Thyroid gland (tissue), 4 donors: ENCODE measurements at places on chromosomes 12 and 14. TPM values are rescaled to one million over a fixed set of nuclear protein-coding genes. Genes with fewer than 3 reads are reported as not detected.

DNA sequence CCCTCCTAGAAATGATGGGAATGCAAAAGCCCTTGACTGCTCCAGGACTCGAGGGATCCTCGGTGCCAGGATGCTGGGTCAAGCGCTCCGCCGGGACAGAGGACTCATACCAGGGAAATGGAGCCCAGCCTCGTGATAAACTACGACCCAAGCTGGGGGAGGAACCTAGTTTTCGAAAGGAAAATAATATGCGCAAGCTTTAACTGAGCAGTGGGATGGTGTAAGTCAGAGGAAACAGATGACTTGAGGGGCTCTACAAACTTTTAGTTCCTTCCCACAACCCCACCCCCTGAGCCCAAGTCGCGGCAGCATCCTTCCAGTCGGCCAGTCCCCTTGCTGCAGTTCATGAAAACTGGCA is 654 bp upstream of the SUPT16H start:
- no peaks in the 10 kb centered on the region for H3K27me3 ChIP-seq
- peaks cover 17% of the 10 kb centered on the region for H3K4me1 ChIP-seq
- no peak for DNase-seq

GRCh38 chr12:45050751-45051571 is at the start of gene DBX2:
Gene DBX2 (minus strand): TSS chr12:45051099. CDS start chr12:45050927, 172 bp downstream.
- no peaks in the 10 kb centered on the region for H3K36me3 ChIP-seq
- DNase-seq: no peak
- H3K4me3 ChIP-seq: no peak within 1 kb of the TSS
- H3K27me3 ChIP-seq: peaks cover 4% of the 10 kb centered on the region
- peaks cover 8% of the 10 kb centered on the region for H3K4me1 ChIP-seq

- no peak for DNase-seq
- no peaks in the 10 kb centered on the region for H3K4me1 ChIP-seq
- H3K27ac ChIP-seq: no peak overlapping the region
- no peak overlapping the region for H3K4me3 ChIP-seq
These were observed 878.1 kb downstream of the DIO2 start for GRCh38 chr14:79333198-79333546.

GRCh38 chr14:72796935-72797334 is 97.0 kb downstream of the DPF3 start:
- no peaks in the 10 kb centered on the region for H3K36me3 ChIP-seq
- no peak for DNase-seq
- no peaks in the 10 kb centered on the region for H3K27me3 ChIP-seq

The LIN52 gene
- total RNA-seq: 12.7 TPM

DNA sequence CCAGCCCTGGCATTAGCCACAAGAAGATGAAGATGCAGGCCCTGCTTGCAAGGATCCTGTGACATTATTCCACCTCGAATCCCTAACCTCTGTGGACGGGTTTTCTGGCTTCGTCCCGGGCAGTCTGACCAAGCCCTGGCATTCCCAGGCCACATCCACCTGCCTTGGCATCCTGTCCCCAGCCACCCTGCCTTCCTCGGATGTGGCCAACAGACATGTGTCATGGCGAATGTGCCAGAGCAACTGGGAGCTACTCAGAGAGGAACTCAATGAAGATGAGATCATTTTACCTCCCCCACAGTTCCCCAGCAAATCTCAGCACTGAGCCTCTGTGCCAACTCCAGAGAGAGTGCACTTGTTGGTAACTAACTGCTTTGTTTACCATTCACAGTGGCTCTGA is 33.5 kb upstream of the KCNA5 start:
- no peak overlapping the region for H3K27ac ChIP-seq
- no peak for DNase-seq
- H3K27me3 ChIP-seq: no peaks in the 10 kb centered on the region
- no peaks in the 10 kb centered on the region for H3K4me1 ChIP-seq

GRCh38 chr12:27970401-27971120 is 2.0 kb downstream of the PTHLH start:
- H3K4me1 ChIP-seq: peaks cover 17% of the 10 kb centered on the region
- no peak overlapping the region for H3K27ac ChIP-seq
- peak; percentile 15 for DNase-seq
- H3K36me3 ChIP-seq: no peaks in the 10 kb centered on the region
- H3K4me3 ChIP-seq: peak overlapping the region; percentile 18

The LUM gene
- 188 TPM for total RNA-seq

DNA sequence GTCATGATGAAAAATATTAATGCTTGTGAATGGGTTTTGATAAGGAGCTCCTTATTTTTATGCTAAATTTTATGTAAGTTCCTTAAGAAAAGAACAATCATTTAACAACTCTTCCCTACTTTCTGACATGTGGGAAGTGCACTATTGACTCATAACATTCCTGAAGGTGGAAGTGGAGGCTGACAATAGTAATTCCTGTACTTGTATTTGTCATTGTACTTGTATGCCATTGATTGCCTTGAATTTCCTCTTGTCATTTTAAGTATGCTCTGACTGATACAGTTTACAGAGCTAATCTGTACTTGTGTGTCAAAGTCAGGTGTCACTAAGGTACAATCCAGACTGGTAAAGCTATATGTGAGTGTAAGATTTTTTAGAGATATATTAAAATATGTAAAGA is 440.0 kb downstream of the SLC16A7 start:
- H3K4me1 ChIP-seq: no peaks in the 10 kb centered on the region
- no peak for DNase-seq
- H3K4me3 ChIP-seq: no peak overlapping the region
- H3K27me3 ChIP-seq: no peaks in the 10 kb centered on the region
- H3K36me3 ChIP-seq: no peaks in the 10 kb centered on the region

The ADAMTS20 gene
- total RNA-seq: not detected

The RNASE7 gene
- total RNA-seq: not detected

The PLEK2 gene
- 51.0 TPM for total RNA-seq

DNA sequence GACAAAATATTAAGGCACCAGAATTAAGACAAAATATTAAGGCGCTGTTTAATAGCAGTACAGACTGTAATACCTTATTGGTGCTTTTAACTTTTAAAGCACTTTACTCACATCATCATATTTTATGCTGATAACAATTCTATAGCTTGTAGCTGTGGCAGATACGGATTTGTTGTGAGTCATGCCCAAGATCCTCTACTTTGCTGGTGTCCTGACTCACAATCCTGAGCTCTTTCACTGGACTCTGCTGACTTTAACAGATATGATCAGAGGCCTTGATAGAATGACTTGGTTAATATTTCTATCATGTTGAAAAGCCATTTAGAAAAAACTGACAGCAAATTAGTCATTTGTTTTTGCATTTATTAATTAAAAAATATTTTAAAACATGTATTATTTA is 99.0 kb upstream of the PKP2 start:
- no peak for DNase-seq
- no peaks in the 10 kb centered on the region for H3K4me1 ChIP-seq
- H3K27ac ChIP-seq: no peak overlapping the region
- H3K36me3 ChIP-seq: no peaks in the 10 kb centered on the region

DNA sequence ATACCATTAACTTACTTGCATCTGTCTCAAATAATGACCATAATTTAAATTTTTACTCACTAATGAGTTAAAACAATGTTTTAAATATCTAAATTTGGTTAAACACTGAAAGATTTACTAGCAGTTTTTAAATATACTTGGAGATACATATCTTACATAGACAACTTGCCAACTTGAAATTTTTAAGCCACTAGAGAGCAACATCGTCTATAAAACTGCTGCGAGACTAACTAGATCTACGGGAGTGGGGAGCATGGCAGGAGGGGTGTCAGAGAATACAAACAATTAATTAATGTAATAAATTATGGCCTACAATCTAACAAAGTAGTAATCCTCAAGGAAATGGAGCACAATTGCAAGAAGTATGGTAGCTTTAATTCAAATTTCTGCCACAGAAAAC is 120.4 kb downstream of the LRRIQ1 start:
- H3K27me3 ChIP-seq: no peaks in the 10 kb centered on the region
- H3K4me1 ChIP-seq: no peaks in the 10 kb centered on the region
- H3K27ac ChIP-seq: no peak overlapping the region
- no peak overlapping the region for H3K4me3 ChIP-seq

GRCh38 chr14:51855234-51855633 is 5.2 kb upstream of the GNG2 start:
- H3K4me1 ChIP-seq: peaks cover 9% of the 10 kb centered on the region
- no peak overlapping the region for H3K27ac ChIP-seq
- H3K27me3 ChIP-seq: no peaks in the 10 kb centered on the region
- H3K36me3 ChIP-seq: no peaks in the 10 kb centered on the region

The RGS6 gene
- 11.9 TPM for total RNA-seq

DNA sequence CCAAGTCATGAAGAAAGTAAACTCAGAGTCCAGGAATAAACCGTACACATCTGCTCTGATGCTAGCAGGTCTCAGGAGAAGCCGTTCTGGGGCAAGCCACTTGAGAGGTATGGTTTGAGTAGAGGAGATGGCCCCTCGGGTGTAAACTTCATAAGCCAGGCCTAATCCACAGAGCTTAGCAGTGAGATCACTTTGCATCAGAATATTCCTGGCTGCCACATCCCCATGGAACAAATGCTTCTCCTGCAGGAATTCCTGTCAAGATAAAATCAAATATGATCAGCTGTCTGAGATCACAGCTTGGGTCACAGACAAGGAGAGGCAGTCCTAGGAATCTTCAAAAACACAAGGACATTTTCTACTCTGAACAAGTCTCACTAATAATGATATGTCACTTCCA is 11.2 kb upstream of the MAGOHB start:
- H3K4me1 ChIP-seq: no peaks in the 10 kb centered on the region
- no peak overlapping the region for H3K4me3 ChIP-seq
- H3K27ac ChIP-seq: no peak overlapping the region
- H3K27me3 ChIP-seq: no peaks in the 10 kb centered on the region

The KRT75 gene
- total RNA-seq: not detected

DNA sequence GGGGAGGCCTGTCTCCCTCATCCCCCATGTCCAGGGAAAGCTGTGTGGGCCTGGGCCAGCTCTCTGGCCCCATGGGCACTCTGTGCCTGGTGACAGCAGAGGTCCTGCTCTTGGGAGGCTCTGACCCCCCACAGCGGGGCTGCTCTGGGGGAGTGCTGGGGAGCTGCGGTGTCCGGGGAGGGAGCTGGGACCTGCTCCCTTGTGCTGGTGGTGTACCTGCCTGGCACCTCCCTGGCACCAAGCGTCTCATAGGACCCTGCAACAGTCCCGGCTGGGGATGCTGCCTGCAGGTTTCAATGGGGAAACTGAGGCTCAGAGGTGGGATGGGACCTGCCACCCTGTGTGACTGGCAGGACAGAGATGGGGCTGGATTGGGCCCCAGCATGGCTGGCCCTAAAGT is 111.3 kb downstream of the KIF26A start:
- H3K36me3 ChIP-seq: no peaks in the 10 kb centered on the region
- no peak for DNase-seq
- H3K27ac ChIP-seq: no peak overlapping the region
- H3K4me3 ChIP-seq: no peak overlapping the region
- H3K4me1 ChIP-seq: no peaks in the 10 kb centered on the region
- H3K27me3 ChIP-seq: no peaks in the 10 kb centered on the region

GRCh38 chr14:81311778-81312177 is 88.3 kb downstream of the STON2 start:
- H3K27me3 ChIP-seq: no peaks in the 10 kb centered on the region
- no peak for DNase-seq

DNA sequence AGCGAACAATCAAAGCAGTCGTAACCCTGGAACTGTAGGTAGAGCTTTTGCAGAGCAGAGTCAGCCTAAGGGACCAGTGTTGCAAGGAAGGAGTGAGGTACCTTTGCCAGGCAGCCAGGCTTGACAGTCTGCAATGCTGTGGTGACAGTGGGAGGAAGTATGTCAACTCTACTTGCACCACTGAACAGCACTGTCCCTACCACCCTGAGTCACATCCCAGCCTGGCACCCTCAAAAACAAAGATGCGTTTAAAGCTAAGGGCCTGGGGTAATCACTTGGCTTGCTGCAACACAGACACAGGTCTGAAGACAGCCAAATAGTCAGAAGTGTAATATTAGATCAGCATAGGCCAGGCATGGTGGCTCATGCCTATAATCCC is 141.9 kb downstream of the DPF3 start:
- no peak for DNase-seq
- H3K4me1 ChIP-seq: no peaks in the 10 kb centered on the region
- no peaks in the 10 kb centered on the region for H3K27me3 ChIP-seq
- H3K36me3 ChIP-seq: no peaks in the 10 kb centered on the region
- H3K4me3 ChIP-seq: no peak overlapping the region
- H3K27ac ChIP-seq: no peak overlapping the region

The DNAJC22 gene
- 19.5 TPM for total RNA-seq

- H3K27ac ChIP-seq: no peak overlapping the region
- H3K36me3 ChIP-seq: no peaks in the 10 kb centered on the region
- no peak overlapping the region for H3K4me3 ChIP-seq
- DNase-seq: no peak
These were observed 138.4 kb upstream of the G2E3 start for GRCh38 chr14:30420515-30420914.

GRCh38 chr14:101361451-101362433 is 199.6 kb upstream of the DIO3 start:
- no peak overlapping the region for H3K27ac ChIP-seq
- no peak overlapping the region for H3K4me3 ChIP-seq
- no peaks in the 10 kb centered on the region for H3K4me1 ChIP-seq
- DNase-seq: no peak

DNA sequence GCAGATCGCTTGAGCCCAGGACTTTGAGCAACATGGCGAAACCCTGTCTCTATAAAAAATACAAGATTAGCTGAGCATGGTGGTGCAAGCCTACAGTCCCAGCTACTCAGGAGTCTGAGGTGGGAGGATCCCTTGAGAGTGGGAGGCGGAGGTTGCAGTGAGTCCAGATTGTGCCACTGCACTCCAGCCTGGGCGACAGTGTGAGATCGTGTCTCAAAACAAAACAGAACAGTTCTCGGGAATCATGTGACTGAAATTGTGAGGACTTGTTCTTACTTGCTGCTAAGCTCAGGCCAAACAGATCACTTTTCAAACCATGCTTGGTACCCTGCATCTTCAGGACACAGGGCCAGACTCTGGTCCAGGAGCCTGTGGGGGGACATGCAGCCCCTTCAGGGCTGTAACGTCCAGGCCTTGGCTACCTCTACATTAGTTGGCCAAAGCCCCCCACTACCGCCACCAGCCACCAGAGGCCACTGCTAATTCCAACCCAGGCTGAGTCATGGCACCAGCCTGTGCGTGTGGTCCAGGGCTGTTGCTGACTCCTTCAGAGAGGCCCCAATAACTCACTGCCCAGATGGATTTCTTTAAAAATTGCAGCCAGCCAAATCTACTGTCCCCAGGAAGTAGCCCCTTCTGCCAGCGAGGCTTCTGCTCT is 33.4 kb upstream of the SYNDIG1L start:
- no peak overlapping the region for H3K27ac ChIP-seq
- no peak overlapping the region for H3K4me3 ChIP-seq
- H3K4me1 ChIP-seq: no peaks in the 10 kb centered on the region
- H3K36me3 ChIP-seq: no peaks in the 10 kb centered on the region
- H3K27me3 ChIP-seq: no peaks in the 10 kb centered on the region
